Fibroblast of skin of scalp (primary cell): ENCODE measurements at places on chromosomes 3 and 15.

GRCh38 chr15:38748710-38749109 lies 184.1 kb upstream of the RASGRP1 start:
- DNase-seq = no peak

DNA sequence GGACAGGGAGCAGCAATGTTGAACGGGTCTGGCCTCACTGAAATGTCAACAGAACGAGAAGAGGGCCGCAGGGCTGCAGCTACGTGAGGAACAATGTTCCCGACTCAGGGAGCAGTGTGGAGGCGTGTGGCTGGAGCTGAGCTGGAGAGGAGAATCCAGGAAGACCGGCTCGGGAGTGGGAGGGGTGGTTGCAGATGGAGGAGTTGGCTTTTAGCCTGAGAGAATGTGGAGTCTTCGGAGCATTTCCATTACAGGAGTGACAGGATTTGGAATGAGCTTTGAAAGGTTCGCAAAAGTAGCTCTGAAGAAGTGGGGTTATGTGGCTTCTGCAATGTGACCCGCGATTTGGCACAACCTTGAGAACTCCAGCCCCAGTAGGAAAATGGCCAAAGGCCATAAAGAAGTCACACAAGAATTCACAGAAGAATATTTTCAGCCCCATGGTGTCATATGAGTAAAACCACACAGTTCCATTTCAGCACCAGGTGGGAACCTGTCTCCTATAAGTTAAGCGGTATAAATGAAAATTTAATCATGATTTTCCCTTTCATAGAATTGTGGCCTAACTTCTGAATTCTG lies 78.8 kb upstream of the NSMCE3 start:
- peak; percentile 23 for DNase-seq

DNA sequence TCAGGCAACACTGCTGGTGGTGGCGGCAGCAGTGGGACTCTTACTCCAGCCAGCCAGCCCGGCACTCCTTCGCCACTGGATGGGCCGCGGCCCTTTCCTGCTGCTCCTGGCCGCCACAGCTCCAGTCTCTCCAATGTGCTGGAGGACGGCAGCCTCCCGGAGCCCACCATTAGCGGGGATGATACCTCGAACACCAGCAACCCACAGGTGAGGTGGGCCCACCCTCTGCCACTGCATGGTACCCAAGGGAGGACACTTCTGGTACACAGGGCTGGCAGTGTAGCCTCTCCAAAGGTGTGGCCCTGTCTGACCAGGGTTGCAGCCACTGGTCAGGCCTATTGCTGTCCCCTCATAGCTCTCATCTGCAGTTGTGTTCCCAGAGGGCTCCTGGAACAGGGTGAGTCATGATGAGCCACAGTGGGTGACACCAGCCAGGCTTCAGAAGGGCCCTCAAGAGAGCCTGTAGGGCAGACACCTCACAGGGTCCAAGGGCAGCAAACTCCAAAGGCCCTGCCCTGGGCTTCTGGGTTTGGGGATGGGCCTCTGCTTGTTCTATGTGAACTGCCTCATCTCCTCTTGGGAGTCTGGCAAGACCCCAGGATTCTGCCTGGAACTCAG lies 20.8 kb downstream of the NBEAL2 start:
- DNase-seq = no peak

- no peak for DNase-seq
Observed at GRCh38 chr15:92480361-92480760, 86.7 kb downstream of the ST8SIA2 start.

DNA sequence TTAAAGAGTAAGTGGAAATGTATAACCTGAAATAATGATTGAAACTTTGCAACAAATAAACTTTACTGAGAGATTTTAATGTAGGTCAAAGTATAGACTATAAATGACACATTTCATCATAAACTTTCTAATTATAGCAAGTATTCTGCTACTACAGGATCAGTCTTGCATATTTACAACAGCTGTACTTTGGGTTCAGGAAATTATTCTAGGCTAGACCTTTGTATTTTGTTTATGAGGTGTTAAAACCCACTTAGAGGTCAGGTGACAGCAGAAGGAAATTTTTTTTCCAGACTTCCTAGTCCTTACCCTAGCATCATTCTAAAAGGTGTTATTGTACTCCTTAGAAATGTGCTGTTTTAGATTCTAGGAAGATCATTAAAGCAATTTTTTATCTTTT lies 2.3 kb downstream of the RNF7 start:
- DNase-seq = no peak
